ENCODE measurements at places on chromosomes 4 and X. TPM values are rescaled to one million over a fixed set of nuclear protein-coding genes. Genes with fewer than 3 reads are reported as not detected.

DNA sequence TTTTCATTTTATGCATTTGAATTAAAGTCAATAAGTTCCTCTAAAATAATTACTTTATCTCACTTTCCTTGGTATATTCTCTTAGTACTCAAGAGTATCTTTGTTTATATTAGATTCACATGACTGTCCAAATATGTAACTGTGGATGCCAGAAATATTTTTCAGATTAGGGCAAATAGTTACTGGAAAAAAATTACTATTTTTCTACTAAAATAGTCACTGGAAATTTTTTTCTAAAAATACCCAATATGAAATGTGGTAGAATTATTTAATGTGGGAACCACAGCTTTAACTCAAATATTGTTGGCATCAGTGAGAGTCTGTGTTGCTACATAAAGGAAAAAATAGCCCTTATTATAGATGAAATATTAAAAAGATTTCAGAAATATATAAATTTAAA, 70.4 kb upstream of the NMU start:
- 0 out of 2 replicates have a peak, but pooled peaks cover 4% of the 10 kb centered on the region for H3K27me3 ChIP-seq
- no peak overlapping the region for H3K4me3 ChIP-seq
- H3K4me1 ChIP-seq: no peaks in the 10 kb centered on the region

NXF2B gene
- not detected for polyA plus RNA-seq

DNA sequence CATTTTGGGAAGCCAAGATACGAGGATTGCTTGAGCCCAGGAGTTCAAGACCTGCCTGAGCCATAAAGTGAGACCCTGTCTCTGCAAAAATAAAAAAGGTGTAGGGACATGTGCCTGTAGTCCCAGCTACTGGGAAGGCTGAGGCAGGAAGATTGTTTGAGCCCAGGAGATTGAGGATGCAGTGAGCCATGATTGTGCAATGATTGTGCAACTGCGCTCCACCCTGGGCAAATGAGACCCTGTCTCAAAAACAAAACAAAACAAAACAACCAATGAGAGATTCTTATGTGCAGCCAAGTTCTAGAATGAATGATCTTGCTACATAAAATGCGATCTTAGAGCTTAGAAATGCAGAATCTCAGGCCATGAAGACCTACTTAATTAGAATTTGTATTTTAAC, 22.5 kb downstream of the SLC9B2 start:
- peaks cover 9% of the 10 kb centered on the region for H3K4me1 ChIP-seq
- H3K36me3 ChIP-seq: 0 out of 2 replicates have a peak, but pooled peaks cover 3% of the 10 kb centered on the region
- H3K27ac ChIP-seq: no peak overlapping the region
- H3K4me3 ChIP-seq: no peak overlapping the region

- H3K4me1 ChIP-seq: peaks cover under 1% of the 10 kb centered on the region
- H3K27me3 ChIP-seq: no peaks in the 10 kb centered on the region
- H3K4me3 ChIP-seq: no peak overlapping the region
- H3K27ac ChIP-seq: no peak overlapping the region
These were observed 86.9 kb downstream of the RELL1 start for GRCh38 chr4:37599092-37599790.

DNA sequence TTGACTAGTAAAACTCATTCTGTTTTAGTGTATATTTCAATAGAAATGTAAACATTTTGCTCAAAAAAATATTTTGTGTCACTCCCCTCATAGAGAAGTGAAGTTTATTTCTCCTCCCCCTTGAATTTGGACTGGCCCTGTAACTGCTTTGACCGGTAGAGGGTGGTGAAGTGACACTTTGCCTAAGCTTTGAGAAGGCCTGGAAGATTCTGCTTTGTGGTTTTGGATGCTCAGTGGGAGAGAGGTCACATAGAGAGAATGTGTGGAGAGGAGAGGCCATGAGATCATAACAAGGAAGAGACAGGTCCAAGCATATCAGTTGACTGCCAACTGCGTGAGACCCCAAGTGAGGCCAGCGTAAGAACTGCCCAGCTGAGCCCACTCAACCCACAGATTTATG, 19.1 kb upstream of the ARX start:
- H3K4me1 ChIP-seq: no peaks in the 10 kb centered on the region
- no peak overlapping the region for H3K4me3 ChIP-seq

TBC1D8B gene
- 11.5 TPM for polyA plus RNA-seq

DNA sequence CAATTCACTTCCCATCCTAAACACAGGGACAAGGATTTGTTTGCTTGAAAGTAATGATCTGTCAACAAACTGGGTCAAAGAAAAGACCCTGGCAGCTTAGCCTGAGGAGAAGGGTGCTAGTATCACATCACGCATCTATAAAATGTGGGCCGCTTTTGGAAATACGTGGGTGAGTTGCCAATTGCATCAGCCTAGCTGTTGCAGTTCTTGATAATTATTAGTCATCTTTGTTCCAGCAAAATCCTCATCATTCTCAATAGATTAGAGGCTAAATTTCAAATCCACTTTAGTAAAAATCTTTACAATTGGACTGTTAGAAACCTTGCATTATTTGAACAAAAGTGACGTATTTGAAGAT, 33.6 kb upstream of the TAPT1 start:
- no peak overlapping the region for H3K4me3 ChIP-seq
- no peaks in the 10 kb centered on the region for H3K27me3 ChIP-seq
- no peaks in the 10 kb centered on the region for H3K4me1 ChIP-seq
- no peaks in the 10 kb centered on the region for H3K36me3 ChIP-seq
- no peak overlapping the region for H3K27ac ChIP-seq
- peak; percentile 55 for DNase-seq

- peak; percentile 39 for DNase-seq
- no peaks in the 10 kb centered on the region for H3K4me1 ChIP-seq
- no peaks in the 10 kb centered on the region for H3K36me3 ChIP-seq
- no peaks in the 10 kb centered on the region for H3K27me3 ChIP-seq
- H3K27ac ChIP-seq: no peak overlapping the region
These were observed 787 bp upstream of the TMSB15A start for GRCh38 chrX:102517326-102517725.

DNA sequence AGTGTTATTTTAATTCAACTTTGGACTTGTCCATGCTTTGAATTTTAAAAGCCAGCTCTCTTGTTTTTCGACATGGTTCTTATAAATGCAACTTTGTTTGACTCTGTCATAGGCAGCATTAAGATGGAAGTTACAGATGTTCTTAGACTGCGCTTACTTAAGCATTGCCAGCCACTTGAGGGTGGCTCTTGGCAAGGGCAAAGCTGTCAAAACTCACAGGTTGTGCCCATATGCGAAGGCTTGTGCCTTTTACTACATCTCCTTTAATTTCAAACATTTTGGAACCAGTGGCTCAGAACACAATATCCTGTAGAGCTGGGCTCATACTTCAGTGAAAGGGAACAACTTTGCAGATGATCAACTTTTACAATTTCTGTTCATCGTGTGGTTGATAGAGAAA, 135.5 kb downstream of the TRAM1L1 start:
- H3K4me3 ChIP-seq: no peak overlapping the region
- H3K27me3 ChIP-seq: no peaks in the 10 kb centered on the region
- H3K27ac ChIP-seq: no peak overlapping the region
- H3K36me3 ChIP-seq: no peaks in the 10 kb centered on the region
- no peak for DNase-seq
- H3K4me1 ChIP-seq: no peaks in the 10 kb centered on the region

GRCh38 chr4:123555807-123556273, 159.2 kb downstream of the SPRY1 start:
- H3K4me3 ChIP-seq: no peak overlapping the region
- no peaks in the 10 kb centered on the region for H3K27me3 ChIP-seq
- peaks cover 28% of the 10 kb centered on the region for H3K4me1 ChIP-seq
- peak; percentile 36 for DNase-seq
- no peaks in the 10 kb centered on the region for H3K36me3 ChIP-seq
- H3K27ac ChIP-seq: peak overlapping the region; percentile 6

- no peaks in the 10 kb centered on the region for H3K27me3 ChIP-seq
- peaks cover 11% of the 10 kb centered on the region for H3K36me3 ChIP-seq
- H3K27ac ChIP-seq: peak overlapping the region; percentile 14
- H3K4me3 ChIP-seq: peak overlapping the region; percentile 62
- DNase-seq: peak; percentile 41
These were observed 5.5 kb downstream of the SEC31A start for GRCh38 chr4:82885410-82885809.

DNA sequence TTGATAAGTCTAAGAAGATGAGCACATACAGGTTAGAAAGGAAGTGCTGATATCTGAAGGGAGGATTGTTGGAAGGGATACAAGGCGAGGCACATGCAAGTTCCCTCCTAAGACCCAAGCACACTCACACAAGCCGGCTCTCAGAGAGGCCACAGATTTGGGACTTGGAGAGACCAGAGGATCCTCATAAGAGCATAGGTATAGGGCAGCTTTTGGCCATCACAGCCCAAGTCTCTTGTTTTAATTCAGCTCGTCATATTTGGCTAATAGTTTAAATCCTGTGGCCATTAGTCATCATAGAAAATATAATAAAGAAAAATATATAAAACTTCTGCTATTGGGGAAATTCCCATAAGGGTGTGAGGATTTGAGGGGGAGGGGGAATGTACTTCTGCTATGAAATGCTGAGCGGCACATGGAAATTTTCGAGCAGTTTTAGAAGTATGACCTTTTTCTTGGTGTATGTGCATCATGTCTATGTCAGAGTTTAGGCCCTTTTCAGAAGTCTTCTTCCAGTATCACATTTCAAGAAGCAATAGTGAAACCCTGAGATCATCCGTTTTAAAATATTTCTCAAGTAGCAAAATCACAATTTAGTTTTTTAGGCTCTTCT, 97.7 kb downstream of the NFKB1 start:
- no peak overlapping the region for H3K4me3 ChIP-seq
- no peaks in the 10 kb centered on the region for H3K27me3 ChIP-seq
- H3K36me3 ChIP-seq: peaks cover 33% of the 10 kb centered on the region
- H3K4me1 ChIP-seq: peaks cover 7% of the 10 kb centered on the region
- no peak for DNase-seq
- H3K27ac ChIP-seq: no peak overlapping the region

PNMA6A gene
- not detected for polyA plus RNA-seq

ADH1A gene
- polyA plus RNA-seq: not detected

GRCh38 chrX:71540801-71541200, 7.9 kb downstream of the OGT start:
- no peaks in the 10 kb centered on the region for H3K27me3 ChIP-seq
- no peak for DNase-seq

DNA sequence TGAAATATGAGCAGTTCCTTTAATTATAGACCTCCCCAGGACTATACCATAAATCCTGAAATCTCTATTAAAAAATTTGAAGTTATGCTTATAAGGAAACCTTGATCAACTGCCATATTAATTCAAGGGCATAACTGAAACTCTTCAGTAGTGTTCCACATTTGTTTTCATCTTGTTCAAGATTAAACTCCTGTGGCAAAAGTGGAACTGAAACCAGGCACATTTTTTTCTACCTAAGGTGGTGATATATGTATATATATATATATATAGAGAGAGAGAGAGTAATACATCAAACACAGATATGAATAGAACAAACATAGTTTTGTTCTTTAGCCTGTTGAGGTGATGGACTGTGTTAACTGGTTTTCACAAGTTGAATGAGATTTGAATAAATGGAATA, 287.9 kb downstream of the DACH2 start:
- DNase-seq: no peak
- no peak overlapping the region for H3K27ac ChIP-seq
- H3K36me3 ChIP-seq: no peaks in the 10 kb centered on the region
- H3K4me1 ChIP-seq: no peaks in the 10 kb centered on the region

MAGEC1 gene
- polyA plus RNA-seq: not detected

DNA sequence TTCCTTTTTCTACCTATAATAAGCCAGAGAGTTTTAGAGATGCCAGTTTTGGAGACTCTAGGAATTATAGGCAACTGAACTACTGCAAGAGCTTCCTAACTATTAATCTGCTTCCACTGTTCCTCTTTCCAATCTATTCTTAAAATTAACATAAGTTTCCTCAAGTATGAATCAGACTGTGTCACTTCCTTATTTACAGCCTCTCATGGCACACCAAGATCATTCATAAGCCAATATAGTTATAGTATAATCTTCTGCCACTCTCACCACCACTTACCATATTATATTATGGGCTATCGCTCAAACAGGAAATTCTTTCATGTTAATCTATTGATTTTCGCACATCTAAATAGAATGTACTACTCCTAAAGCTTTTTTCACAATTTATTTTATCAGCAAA, 383.5 kb downstream of the STPG2 start:
- no peaks in the 10 kb centered on the region for H3K36me3 ChIP-seq
- no peaks in the 10 kb centered on the region for H3K27me3 ChIP-seq
- DNase-seq: no peak

Measured in GM23248 (cell line).